Renal cortical epithelial cell (primary cell): ENCODE measurements at places on chromosomes 1 and 21. TPM values are rescaled to one million over a fixed set of nuclear protein-coding genes. Genes with fewer than 3 reads are reported as not detected.
A peak's percentile ranks its signal among the peaks of the same experiment; 100 is the strongest.

DNA sequence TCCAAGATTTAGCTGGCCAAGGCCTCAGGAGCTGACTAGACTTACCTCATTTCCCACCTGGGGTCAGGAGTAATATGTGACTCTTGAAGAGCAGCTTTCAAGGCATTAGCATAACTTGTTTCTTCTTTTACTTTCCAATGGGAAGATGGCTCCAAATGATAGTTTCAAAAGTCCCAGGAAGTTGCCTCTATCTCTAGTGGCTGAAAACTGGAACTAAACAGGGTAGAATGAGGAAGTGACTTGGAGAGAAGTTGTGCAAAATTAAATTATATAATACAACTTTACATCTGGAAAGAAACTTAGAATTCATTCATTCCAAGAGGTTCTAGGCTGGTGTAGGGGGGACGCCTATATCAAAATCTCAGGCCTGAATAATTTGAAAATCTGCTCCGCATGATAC lies 250.1 kb upstream of the FMN2 start:
- no peak for DNase-seq

- no peak for DNase-seq
Observed at GRCh38 chr1:208243527-208243966, 637 bp downstream of the PLXNA2 start.

GRCh38 chr1:27568300-27569087 lies 35.5 kb downstream of the AHDC1 start:
- DNase-seq: peak; percentile 81

DNA sequence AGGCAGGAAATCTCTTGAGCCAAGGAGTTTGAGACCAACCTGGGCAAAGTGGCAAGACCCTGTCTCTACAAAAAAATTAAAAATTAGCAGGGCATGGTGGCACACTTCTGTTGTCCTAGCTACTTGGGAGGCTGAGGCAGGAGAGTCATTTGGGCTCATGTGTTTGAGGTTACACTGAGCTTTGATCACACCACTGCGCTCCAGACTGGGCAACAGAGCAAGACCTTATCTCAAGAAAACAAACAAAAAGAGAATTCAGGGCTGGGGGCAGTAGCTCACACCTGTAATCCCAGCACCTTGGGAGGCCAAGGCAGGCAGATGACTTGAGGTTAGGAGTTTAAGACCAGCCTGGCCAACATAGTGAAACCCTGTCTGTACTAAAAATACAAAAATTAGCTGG lies 17.8 kb upstream of the SLC16A1 start:
- DNase-seq: no peak

GRCh38 chr21:34935452-34935851 lies 113.7 kb downstream of the RUNX1 start:
- no peak for DNase-seq

GRCh38 chr1:178723546-178723945 lies 1.5 kb upstream of the RALGPS2 start:
- DNase-seq: peak; percentile 79

GRCh38 chr1:74766579-74766978 lies 33.6 kb downstream of the TYW3 start:
- peak; percentile 1 for DNase-seq

- no peak for DNase-seq
Observed at GRCh38 chr1:62437273-62437940, 558 bp downstream of the USP1 start.

DNA sequence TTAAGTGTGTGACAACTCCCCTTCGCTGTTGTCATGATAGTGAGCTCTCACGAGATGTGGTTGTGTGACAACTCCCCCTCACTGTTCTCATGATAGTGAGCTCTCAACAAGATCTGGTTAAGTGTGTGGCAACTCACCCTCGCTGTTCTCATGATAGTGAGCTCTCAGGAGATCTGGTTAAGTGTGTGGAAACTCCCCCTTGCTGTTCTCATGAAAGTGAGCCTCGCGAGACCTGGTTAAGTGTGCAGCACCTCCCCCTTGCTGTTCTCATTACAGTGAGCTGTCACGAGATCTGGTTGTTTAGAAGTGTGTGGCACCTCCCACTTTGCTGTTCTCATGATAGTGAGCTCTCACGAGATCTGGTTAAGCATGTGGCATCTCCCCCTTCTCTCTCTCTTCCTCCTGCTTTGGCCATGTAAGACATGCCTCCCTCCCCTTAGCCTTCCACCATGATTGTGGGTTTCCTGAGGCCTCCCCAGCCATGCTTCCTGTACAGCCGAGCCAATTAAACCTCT lies 25.1 kb upstream of the LSS start:
- no peak for DNase-seq

- no peak for DNase-seq
Observed at GRCh38 chr1:30120245-30121000, 603.0 kb downstream of the MATN1 start.

DNA sequence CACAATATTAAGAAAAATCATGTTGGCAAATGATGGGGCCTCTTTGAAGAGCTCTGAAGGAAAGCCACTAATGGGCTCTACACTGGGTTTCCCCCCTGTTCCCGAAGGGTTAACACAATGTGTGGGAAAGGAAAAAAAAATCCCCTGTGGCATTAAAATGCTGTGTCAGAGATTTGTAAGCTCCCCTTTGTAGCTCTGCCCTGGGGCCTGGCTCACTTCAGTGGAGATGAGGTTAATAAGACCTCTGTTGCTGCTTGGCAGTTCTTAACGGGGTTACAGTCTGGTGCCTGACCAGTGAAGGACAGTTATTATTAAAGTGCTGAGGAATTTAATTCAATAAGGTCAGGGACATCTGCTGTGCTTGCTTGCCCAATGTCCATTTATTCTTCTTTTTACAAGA lies 129.7 kb upstream of the UBE2U start:
- DNase-seq: peak; percentile 81

- DNase-seq: peak; percentile 82
Observed at GRCh38 chr1:207404849-207405525, 49.1 kb upstream of the CR2 start.

DNA sequence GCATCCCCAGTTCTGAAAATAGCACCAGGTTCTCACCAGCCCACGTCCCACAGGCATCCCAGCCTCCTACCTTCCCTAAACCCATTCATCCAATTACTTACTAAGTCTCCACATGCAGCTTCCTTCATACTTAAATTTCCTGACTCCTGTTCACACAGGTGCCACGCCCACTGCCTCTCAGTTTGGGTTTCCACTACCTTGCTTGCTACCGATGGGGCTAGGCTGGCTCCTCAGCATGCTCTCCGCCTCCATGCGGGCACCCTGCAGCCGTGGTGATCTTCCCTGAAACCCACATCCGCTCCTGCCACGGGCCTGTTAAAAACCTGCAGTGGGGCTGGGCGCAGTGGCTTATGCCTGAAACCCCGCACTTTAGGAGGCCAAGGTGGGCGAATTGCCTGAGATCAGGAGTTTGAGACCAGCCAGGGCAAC lies 70.4 kb upstream of the ANGPTL1 start:
- no peak for DNase-seq

- DNase-seq: no peak
Observed at GRCh38 chr1:156550346-156550745, 22.0 kb downstream of the IQGAP3 start.

DNA sequence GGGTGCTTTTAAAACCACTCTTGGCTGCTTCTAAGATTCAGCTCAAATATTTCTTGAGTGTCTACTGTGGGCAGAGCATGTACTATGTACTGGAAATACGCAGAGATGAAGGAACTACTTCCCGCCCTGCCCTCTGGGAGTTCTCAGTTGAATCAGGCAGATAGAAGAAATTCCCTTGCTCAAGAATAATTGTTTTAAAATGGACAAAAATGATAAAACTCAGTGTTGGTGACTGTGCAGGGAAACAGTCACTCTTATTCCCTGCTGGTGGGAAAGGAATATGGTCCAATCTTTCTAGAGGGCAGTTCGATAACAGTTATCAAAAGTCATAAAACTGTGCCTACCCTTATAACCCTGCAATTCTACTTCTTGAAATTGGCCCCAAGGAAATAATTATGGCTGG lies 16.9 kb upstream of the GRHL3 start:
- DNase-seq: no peak

DNA sequence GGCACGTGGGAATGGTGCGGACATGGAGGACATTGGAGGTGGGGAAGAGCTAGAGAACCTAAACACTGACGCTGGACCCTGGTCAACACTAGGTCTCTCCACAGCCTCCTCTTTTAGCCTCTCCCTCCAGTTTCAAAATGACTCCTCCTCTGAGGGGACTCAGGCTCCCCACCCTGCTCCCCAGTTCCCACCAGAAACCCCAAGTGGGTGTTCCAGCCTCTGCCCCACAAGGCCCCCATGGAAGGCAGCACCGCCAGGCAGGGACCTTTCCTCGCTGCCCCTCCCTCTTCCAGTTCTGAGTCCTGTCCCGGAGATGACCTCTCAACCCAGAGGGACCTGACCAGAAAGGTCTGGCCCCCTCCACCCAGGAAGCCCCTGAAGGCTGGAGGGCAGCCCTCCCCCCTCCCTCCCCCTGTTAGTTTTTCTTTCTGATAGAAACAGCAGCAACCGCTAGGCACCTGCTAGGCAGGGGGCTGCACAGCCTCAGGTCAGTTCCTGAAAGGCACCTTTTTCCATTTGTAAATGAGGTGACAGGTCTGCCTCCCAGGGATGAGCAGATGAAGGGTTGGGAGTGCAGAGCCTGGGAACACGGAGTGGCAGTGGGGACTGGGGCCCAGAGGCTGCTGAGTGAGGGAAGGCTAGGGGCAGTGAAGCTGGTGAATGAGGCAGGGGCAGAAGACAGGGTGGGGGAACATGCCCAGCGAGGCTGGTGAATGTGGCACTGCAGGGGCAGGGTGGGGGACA lies 9.3 kb upstream of the ITGB2 start:
- no peak for DNase-seq

GRCh38 chr1:112075566-112075965 lies 86.1 kb upstream of the KCND3 start:
- no peak for DNase-seq

DNA sequence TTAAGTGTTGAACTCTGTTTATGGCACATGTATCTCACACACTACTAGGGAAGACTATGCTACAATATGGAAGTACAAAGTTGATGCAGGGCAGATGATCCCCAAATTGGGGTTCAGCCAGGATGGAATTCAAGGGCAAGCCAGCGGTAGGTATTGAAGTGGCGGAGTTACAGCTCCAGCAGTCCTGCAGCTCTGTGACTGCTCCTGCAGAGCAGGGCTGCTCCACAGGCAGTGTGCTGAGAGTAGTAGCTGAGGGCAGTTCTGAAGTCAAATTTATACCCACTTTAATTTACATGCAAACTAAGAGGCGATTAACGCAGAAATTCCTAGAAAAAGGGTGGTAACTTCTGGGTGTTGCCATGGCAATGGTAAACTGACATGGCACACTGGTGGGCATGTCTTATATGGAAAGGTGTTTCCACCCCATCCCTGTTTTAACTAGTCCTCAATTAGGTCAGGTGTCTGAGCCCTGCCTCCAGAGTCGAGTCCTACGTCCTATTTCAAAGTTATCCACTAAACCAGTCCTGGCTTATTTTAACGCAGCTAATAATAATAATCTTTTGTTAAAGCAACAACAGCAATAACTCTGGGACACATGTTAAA lies 20.6 kb upstream of the CENPF start:
- DNase-seq: no peak

DNA sequence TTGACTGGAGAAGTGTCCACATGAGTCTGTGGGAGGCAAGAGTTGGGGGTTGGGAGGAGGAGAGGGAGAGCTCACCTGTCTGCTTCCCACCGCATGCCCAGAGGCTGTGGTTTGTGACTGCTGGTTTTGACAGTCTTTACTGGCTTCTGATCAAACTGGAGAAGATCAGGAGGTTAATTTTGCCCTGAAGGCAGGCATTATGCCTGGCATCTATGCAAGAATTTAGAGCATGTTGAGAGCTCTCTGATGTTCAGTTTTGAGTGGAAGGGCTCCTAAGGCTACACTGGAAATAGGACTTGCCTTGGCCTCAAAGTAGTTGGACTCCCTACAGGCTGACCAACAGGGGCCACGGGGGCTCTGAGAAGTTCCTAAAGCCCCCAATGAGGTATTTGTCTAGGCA lies 101.6 kb downstream of the TLR5 start:
- DNase-seq: peak; percentile 90

- peak; percentile 83 for DNase-seq
Observed at GRCh38 chr21:29656504-29657239, 283.1 kb downstream of the GRIK1 start.

DNA sequence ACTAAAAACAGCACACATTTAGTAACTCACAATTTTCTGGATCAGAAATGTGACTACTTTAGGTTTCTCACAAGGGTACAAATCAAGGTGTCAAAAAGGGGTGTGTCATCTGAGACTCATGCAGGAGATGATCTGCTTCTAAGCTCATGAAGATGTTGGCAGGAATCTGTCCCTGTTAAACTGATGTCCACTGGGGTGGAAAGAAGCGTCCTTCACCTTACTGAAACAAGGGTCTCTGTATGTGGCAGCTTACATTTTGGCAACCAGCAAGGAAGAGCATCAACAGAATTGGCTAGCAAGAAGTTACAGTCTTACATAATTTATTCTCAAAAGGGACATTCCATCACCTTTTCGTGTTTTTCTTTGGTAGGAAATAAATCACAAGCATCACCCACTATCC lies 1223.8 kb downstream of the AMY1C start:
- DNase-seq: no peak

GRCh38 chr1:236235116-236235515 lies 46.6 kb downstream of the ERO1B start:
- no peak for DNase-seq

- no peak for DNase-seq
Observed at GRCh38 chr1:175765293-175765692, 21.9 kb upstream of the TNR start.

DNA sequence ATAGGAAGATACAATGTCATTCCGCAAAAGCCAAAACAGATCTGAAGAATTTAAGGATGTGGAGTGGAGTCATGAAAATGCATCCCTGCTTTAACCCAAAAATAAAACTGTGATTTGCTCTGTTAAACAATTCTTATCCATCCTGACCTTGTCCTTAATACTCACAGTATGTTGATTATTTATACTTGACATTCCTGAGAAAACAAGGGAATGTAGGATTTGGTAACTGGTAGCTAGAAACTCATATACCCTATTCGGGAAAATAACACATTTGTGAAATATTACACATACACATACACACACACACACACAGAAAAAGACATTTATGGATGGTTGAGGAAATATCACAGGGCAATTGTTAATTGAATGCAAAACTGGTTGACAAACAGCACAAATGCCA lies 80.2 kb downstream of the FMN2 start:
- no peak for DNase-seq

DNA sequence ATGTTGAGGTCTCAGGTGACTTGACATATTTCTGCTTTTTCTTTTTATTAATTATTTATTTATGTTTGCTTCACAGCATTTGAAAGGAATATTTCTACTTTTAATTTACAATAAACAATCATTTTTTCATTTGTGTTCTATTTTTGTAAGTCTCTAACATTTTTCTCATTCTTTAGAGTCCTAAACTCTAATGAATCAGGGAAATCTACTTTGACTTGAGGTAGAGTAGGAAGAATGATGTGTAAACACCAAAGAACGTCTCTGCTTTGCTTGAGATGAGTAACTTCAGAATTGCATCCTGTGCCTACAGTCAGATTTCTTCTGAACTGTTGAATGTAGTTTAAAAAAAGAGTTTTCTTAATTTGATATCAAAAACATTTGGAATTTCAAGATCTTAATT lies 65.2 kb downstream of the CNST start:
- DNase-seq: peak; percentile 54

The PDC gene
- not detected in 2 replicates for total RNA-seq

The XCL1 gene
- total RNA-seq: not detected in 2 replicates

The IPO13 gene
- total RNA-seq: 12.5 and 41.1 TPM in 2 replicates

The OR10K1 gene
- total RNA-seq: not detected in 2 replicates

The LCE2A gene
- total RNA-seq: not detected in 2 replicates

The BRDT gene
- not detected in 2 replicates for total RNA-seq

The HAPLN2 gene
- not detected in 2 replicates for total RNA-seq

The S100A7 gene
- not detected in 2 replicates for total RNA-seq

The HHAT gene
- total RNA-seq: 30.6 and 33.5 TPM in 2 replicates

The ERRFI1 gene
- total RNA-seq: 38.3 and 47.8 TPM in 2 replicates

The OR10Z1 gene
- total RNA-seq: not detected in 2 replicates

The ADCY10 gene
- 0.25 TPM in 1 of 2 replicates, not detected in the other for total RNA-seq
